ENCODE measurements at places on chromosomes 1 and 21.

DNA sequence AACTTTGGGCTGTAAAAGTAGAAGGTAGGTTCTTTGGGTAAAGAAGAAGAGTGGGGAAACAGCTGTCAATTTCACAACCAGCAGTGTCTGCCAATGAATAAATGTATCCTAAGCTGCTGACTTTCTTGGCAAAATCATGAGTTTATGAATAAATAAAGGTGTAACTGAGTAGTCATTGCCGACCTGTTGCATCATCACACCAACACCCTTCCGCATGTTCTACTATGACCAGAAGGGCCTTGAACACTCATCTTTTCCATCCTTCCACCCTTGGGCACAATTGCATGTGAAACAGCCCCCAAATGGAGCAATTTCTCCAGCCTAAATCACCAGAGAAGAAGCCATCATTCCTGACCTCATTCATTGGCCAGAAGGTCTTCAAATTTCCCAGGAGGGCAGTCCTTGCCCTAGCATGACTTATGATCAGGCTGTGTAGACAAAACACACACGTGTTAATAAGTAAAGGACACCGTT lies 31.2 kb upstream of the QSOX1 start:
- DNase-seq, result no peak

DNA sequence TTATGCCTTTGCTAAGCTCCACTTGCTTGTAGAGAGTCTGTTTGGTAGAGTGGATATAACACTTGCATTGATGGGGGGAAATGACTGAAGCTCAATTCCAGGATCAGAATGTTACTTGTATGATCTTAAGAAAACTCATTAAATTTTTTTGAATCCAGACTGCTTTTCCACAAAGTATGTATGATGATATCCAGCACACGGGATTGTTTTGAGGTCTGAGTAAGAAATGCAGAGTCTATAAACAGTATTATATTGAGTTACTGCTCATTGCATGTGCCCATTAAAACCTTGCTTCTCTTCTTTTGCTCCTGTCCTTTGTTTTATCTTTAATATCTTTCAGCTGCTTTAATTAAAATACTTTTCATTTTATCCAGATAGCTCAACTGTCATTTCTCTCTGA lies 570.4 kb upstream of the ZRANB2 start:
- no peak for DNase-seq

DNA sequence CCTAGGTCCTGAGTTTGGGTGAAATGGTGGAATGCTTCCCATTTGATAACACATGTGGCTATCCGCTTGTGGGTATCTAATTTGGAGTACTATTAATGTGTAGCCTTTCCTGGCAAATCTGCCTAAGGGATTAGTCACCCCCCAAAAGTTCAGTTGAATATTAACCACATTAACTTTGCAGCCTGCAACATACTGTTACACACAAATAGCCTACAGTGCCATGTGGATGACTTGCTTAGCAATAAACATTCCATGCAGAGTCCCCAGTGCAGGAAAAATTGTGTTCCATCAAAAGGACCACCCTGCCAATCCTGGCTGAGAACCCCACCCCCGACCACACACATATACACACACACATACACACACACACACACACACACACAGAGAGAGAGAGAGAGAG lies 303.3 kb upstream of the ESRRG start:
- DNase-seq, result no peak

DNA sequence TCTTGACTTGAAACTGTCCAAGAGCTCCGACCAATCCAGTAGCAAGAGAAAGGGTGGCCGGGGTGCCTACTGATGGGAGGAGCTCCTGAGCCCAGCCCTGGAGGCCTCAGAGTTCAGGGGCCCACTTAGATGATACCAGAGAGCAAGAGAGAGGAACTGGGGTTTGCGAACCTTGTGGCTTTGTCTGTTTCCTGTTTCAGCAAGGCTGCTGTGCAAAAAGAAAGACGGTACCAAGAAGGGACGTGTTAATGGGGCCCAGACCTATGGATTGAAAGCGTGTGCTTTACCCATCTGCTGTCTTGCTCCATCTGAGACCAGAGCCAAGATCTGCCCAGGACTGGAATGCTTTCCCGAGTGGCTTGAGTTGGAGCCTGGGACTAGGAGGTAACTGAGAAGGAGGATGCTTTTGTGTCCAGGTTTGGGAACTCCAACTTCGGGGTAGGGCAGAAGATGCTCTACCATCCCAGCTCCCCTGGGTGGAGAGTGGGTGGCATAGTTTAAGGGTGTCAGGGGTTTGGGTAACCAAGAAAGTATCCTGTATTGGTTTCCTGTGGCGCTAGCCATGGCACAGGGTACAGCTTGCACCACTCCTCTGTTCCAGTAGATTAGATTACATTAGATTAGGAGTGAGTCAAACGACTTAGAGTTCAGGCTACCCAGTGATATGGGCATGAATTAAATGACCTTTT lies at the start of gene TRAF3IP3:
Gene TRAF3IP3, plus strand, starts transcription at position 128 of the 689 bp plus-strand sequence. CDS start 3,987 bp downstream, outside the sequence.
- DNase-seq, result no peak

DNA sequence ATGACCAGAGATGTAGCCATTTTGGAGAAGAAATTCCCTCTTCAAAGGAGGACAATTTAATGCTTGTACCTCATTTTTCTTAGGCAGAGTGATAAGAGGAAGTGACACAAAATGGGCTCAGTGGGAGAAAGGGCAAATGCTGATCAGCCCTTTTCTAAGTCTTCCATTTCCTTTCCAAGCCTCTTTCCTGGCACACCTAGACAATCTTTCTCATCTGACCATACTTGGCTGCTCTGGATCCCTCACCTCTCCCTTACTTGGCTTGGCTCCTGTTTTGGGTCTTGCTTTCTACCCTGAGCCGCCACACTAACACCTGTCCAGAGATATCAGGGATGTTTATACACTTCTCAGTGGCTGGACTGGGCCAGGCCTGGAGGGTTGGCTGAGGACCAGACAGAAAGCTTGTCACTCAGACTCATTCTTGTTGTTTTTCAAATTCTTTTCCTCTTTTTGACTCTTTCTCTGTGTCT lies 13.1 kb downstream of the TXNIP start:
- no peak for DNase-seq

DNA sequence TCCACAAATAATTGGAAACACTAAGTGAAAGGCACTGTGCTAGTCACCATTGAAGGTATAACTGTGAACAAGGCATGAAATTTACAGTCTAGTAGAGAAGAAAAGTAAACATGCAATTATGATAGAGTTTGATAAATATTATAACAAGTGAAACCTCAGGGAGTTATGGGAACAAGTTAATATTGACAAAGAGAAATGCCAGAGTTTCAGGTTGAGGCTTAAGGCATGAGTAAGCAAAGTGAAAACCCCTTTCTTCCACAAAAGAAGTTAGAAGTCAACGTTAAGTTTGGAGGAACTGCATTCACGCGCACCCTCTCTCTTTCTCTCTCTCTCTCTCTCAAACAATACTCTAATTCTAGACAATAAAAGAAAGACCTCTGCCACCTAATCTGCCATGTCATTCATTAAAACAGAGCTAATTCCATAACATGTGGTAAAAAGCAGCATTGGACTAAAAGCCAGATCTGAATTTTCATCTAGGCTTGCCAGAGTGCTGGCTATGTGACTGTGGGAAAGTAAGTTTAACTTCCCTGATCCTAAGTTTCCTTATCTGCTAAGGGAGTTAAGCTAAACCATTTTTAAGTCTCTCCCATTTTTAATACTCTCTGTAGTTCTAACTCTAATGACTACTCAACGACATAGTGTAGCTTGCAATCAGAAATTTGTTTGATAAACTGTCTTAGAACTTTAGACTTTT lies 22.0 kb downstream of the SLC44A5 start:
- DNase-seq, result no peak

DNA sequence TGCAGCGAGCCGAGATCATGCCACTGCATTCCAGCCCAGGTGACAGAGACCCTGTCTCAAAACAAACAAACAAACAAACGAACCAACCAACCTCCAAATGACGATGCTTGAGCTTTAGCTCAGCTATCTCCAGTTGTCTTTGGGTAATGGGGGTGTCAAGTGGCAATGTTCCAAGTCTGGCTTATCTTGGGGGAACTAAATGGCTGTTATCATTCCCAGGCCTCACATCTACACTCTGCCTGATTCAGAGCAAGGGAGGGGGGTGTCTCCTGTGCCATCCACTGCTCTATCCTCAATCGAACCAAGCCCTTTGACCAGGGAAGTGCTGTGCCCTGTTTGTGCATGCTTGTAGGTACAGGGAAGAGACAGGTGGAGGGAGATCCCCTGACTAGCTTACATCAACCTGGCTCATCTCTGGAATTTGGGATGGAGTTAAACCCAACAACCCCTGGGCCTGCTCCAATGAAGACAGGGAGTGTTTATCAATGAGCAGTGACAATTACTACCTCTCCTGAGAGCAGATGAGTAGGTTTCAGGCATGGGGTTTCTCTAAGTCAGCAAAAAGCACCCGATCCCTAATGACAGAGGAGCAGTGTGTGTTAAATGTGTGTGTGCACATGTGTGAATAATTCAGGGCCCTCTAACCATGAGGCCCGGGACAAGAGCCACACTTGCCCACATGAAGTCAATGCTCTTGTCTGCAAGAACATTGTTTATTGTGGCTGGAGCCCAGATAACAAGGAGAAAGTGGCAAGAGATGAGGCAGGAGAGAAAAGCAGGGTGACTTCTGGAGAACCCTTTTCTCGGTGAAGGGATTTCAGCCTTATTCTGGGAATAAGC lies 20.3 kb upstream of the IL6R start:
- DNase-seq, result no peak

- DNase-seq, result peak; percentile 72
Observed at GRCh38 chr21:29501451-29501850, 202.7 kb downstream of the BACH1 start.

DNA sequence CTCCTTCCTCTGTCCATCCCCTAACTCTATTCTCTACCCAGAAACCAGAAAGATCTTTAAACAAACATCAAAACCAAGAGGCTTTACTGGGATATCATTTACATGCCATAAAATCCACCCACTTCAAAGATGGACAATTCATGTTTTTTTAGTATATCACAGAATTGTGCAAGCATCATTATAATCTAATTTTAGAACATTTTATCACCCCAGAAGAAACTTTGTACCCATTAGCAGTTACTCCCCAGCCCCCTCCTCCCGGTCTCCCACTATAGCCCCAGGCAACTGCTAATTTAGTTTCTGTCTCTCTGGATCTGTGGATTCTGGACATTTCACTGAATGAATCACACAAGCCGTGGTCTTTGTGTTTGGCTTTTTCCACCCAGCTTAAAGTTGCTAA lies 4.8 kb upstream of the SELENON start:
- no peak for DNase-seq

DNA sequence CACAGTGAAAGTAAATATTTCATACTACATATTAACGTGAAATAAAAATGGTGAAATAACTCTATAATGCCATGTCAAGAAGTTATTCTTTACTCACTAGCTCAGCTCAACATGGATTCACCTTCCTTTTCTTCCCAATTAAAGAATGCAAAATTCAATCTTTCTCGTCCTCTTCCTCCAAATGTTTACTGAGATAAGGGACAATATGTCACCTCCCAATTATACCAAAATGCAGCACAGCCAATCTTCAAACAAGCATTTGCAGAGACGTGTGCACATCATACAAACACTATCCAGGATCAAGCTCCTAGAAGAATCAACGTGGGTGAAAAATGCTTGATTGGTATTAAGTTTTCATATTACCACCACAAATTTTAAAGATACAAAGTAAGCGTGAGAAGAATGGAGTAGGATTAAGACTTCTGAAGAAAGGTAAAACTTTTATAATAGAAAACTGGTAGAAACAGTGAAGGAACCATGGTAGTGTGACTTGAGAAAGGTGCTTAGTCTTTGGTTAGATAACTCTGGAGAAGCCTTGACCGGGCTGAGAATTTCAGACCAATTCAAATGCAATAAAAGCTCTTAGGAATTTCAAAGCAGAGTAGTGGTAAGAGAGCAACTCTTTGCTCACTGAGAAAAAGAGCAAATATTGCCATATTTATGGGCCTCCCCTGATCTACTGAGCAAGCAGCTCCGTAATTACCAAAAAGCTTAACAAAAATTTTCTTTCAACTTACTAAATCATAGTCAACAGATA lies 7.2 kb downstream of the PTP4A2 start:
- DNase-seq, result no peak

DNA sequence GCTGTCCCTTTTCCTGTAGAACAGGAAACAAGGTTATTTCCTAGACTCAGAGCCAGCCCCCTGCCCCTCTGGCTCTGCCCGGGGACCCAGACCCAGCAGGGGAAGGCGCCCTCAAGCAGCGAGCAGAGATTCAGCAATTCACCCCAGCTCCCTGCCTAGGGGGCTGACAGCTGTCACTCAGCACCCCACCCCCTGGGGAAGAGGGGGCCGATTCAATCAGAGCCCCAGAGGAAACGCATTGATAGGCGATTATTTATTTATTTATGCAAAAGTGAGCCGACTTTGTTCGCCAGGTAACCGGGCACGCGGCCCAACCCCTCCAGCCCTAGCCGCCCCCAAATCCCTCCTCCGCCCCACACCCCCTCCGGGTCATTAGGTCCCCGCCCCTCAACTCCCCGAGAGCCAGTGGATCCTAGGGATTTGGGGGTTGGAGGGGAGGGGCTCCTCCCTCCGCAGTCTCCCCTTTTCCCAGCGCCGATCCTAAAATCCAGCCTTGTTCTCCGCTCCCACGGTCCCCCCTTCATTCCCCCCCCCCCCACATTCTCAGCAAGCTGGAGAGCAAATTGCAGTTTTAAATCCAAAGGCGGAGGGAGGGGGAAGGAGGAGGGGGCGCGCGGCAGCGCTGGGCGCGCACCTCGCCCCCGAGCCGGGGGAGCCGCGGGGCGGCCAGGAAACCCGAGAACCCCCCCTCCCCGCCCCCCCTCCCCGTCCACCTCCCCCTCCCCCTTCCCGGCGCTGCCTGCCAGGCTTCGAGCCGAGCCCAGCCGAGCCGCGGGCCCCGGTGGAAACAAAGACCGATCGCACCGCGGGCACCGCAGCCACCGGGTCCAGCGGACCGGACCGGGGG lies 1.3 kb downstream of the AHDC1 start:
- no peak for DNase-seq

DNA sequence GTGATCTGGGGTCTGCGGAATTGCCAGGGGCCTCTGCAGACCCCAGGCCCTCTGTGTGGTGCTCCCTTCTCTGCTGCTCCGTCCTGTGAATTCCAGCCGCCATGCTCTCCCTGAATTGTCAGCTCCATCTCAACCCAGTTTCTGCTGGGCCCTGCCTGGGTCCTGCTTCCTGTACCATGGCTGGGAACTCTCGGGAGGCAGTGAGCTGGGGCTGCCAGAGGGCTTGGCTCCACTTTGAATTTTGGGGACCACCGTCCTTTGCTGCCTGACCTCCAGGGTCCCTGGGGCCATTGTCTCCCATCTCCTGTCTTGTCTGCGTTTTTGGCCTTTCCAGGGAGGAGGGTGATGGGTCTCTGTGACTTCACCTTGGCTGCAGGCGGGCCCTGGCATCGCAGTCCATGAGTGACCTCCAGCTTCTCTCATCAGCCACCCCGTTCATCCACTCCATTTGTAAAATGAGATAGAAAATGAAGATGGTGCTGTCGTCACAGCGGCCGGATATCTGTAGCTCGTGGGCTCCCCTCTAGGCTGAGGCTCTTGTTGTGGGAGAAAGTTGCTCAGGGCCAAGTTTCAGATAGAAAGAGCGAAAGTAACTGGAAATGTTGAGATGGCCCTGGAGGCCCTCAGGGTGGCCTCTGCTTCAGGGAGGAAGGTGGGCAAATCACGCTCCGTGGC lies 38.3 kb downstream of the SKI start:
- DNase-seq, result no peak

- no peak for DNase-seq
Observed at GRCh38 chr1:22738522-22738921, 27.9 kb downstream of the EPHB2 start.

- no peak for DNase-seq
Observed at GRCh38 chr1:208714323-208714722, 470.1 kb upstream of the PLXNA2 start.

- DNase-seq, result no peak
Observed at GRCh38 chr1:91546876-91547275, 46.2 kb downstream of the CDC7 start.

- no peak for DNase-seq
Observed at GRCh38 chr1:228838717-228839500, 103.6 kb downstream of the RHOU start.

Data from AG04449 (cell line).